ENCODE measurements at places on chromosomes 1 and 21.

GRCh38 chr1:76940571-76941335 lies 73.5 kb downstream of the ST6GALNAC5 start:
- DNase-seq = no peak

DNA sequence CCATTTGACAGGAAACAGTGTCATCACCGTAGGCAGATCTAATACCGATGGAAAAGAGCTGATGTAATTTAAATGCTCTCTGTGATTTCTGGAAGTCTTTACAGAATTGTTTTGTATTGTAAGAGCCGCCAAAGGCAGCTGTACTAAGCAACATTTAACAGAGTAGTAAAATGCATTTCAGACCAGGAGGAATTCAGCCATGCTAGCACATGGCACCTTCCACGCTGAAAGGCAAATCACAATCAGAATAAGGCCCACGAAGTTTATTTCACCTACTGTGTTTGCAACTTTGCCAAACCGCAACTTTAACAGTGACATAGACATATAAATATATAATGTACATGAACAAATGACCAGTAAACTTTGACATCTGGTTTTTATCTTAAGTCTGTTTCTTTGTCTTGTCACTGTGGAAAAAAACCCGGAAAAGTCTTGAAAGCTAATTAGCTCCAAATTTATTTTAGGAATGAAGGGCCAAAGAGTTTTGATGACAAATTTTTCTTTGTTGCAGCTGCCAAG lies 26.1 kb upstream of the DISC1 start:
- DNase-seq = no peak

DNA sequence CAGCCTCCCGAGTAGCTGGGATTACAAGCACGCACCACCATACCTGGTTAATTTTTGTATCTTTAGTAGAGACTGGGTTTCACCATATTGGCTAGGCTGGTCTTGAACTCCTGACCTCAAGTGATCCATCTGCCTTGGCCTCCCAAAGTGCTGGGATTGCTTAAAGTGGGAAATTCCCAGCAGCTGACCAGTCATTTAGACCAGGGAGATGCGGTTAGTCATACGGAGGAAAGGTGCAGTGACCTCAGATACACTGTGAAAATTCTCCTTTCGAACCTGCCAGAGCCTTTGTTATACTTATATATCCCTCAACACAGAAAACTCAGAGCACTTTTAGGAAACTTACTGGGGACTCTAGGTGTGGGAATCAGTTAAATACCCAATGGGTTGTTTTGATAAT lies 39.6 kb downstream of the MAP10 start:
- no peak for DNase-seq

GRCh38 chr1:116273042-116273783 lies 99.8 kb upstream of the ATP1A1 start:
- DNase-seq = no peak

GRCh38 chr1:230429067-230429735 lies 3.1 kb upstream of the PGBD5 start:
- no peak for DNase-seq

DNA sequence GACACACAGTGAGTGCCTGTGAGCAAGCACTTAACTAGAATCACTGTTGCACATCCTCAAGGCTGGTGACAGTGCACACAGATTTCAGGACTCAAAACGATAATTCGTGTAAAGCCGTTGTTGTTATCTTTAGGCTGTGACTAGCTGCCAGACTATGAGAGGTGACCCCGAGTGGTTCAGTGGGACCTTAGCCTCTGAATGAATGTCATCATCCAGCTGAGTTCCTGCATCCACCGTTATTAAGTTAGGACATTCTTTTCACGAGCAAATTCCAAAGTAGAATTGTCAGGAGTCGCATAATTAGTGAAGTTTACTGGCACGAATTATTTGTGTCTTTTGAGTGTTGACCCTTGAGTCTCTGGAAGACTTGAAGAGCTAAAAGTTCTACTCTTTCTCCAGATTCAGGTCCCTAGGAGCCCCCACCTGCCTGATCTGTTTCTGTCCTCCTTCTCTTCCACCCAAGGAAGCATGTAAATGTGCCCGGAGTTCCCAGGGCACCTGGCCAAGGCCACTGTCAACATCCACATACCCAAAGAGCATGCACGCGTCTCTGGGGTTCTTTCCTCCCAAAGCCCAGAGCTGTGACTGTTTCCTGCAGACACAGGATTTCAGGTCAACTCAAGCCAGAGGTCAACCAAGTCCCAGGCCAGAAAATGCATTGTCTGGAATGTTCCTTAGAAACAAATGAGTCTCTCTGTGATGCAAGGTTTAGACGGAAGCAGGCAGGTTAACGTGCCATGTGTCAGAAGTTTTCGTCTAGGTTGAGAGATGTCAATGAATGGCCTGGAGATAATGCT lies 207.2 kb downstream of the TOMM20 start:
- no peak for DNase-seq

GRCh38 chr1:185973645-185974044 lies 239.5 kb downstream of the HMCN1 start:
- no peak for DNase-seq

GRCh38 chr21:46171585-46171984 lies 12.7 kb downstream of the SPATC1L start:
- DNase-seq = no peak

GRCh38 chr1:192489748-192490147 lies 85.8 kb upstream of the RGS1 start:
- peak; percentile 41 for DNase-seq

DNA sequence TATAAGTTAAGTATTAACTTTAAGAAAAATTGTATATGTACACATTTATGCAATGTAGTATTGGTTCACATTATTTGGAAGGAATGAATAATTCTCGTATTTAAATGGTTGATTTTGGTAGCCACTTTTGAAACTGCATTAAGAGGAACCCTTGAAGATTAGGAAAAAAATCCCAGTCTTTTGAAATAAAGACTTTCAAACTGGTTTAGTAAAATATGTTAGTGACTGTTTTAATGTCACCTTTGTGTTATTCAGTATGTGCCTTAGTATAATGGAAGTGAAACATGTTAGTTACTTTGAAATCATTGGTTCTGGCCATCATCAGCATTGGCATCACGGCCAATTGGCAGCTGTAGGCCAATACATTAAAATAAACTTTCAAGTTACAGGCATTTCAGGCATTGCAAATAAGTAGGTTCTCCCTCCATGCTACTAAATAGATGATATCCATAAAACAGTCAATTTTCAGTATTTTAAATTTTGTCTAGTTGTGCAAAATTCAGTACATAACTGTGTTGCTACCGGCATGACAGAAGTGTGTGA lies 4.4 kb downstream of the MIER1 start:
- DNase-seq = no peak

DNA sequence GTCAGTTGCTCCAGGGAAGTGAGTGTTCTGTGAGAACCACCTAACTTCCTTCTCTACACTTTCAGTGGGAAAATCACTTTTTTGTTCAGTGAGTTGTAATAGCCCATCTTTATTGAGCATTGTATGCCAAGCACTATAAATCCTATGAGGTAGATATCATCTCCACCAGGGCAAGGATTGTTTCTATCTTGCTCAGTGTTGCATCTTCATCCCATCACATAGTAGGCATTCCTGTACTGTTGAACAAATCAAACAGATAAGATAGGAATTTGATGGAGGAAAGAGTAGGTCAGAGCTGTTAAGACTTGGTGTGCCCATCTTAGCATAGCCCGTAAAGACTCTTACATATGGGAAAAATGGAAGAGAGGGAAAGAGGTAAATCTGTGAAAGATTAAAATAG lies 2.9 kb upstream of the PIGV start:
- no peak for DNase-seq

DNA sequence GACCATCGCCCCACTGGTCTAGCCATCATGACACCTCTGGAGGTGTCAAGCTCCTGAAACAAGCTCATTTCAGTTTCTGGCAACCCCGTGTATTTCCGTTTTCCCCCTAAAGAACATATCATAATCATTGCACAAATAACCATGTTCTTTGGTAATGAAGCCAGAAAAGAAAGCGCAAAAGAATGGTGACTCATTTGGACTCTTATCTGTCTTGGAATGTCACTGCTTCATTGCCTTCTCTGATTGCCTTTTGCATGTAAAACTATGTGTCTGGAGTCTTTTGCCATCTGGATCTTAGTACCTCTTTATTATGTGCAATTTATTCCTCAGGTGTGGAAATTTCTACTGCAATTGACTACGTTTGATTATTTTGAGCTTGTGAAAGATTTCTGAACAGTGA lies 110.5 kb downstream of the COLGALT2 start:
- DNase-seq = no peak
